Psoas muscle (tissue), 8 donors: ENCODE measurements at places on chromosomes 7 and 10. TPM values are rescaled to one million over a fixed set of nuclear protein-coding genes. Genes with fewer than 3 reads are reported as not detected.

The DYDC2 gene
- not detected for polyA plus RNA-seq

The GTF2IRD2 gene
- 14.8 TPM for polyA plus RNA-seq

The GPR26 gene
- polyA plus RNA-seq = 0.01 TPM

The TYSND1 gene
- 4.1 TPM for polyA plus RNA-seq

The NKX6-2 gene
- polyA plus RNA-seq = not detected

The RAPGEF5 gene
- polyA plus RNA-seq = 2.6 TPM

The GPR85 gene
- not detected for polyA plus RNA-seq

The PPIA gene
- 3,448 TPM for polyA plus RNA-seq

The GNGT1 gene
- 0.07 TPM for polyA plus RNA-seq

The MRPS17 gene
- 45.4 TPM for polyA plus RNA-seq

The CABCOCO1 gene
- not detected for polyA plus RNA-seq

The INTS15 gene
- 20.3 TPM for polyA plus RNA-seq

The CALN1 gene
- polyA plus RNA-seq = 0.01 TPM

The SPRN gene
- 0.12 TPM for polyA plus RNA-seq

The TEX36 gene
- not detected for polyA plus RNA-seq

The CACUL1 gene
- 8.0 TPM for polyA plus RNA-seq

The SAP25 gene
- 0.40 TPM for polyA plus RNA-seq

The ABCC2 gene
- 2.0 TPM for polyA plus RNA-seq

The ADIRF gene
- 34.9 TPM for polyA plus RNA-seq

The FAM25C gene
- polyA plus RNA-seq = not detected

The ARHGAP12 gene
- 17.6 TPM for polyA plus RNA-seq

The COMTD1 gene
- 49.3 TPM for polyA plus RNA-seq

The HTR5A gene
- polyA plus RNA-seq = 0.06 TPM

The CLEC2L gene
- 0.12 TPM for polyA plus RNA-seq

The CTTNBP2 gene
- 0.10 TPM for polyA plus RNA-seq

The CCL24 gene
- polyA plus RNA-seq = not detected

The HABP2 gene
- 0.03 TPM for polyA plus RNA-seq

The SBDS gene
- polyA plus RNA-seq = 270 TPM

The PHKG1 gene
- 39.2 TPM for polyA plus RNA-seq

The CDH23 gene
- polyA plus RNA-seq = 1.2 TPM

The RPEL1 gene
- polyA plus RNA-seq = not detected

The LRRN3 gene
- polyA plus RNA-seq = 0.69 TPM

The ABLIM1 gene
- 15.4 TPM for polyA plus RNA-seq

The MUC12 gene
- polyA plus RNA-seq = not detected

The MBL2 gene
- polyA plus RNA-seq = not detected

The PITX3 gene
- 7.6 TPM for polyA plus RNA-seq

The CFAP43 gene
- polyA plus RNA-seq = 0.11 TPM

The DRGX gene
- 0.04 TPM for polyA plus RNA-seq

The PDZD7 gene
- polyA plus RNA-seq = 0.04 TPM

The NAT16 gene
- 0.01 TPM for polyA plus RNA-seq

The PNLIPRP2 gene
- 0.16 TPM for polyA plus RNA-seq

The NEURL1 gene
- polyA plus RNA-seq = 35.9 TPM

The ADAM22 gene
- polyA plus RNA-seq = 0.38 TPM

The TFPI2 gene
- polyA plus RNA-seq = 0.66 TPM

The ANKRD30A gene
- not detected for polyA plus RNA-seq

The SPAG6 gene
- not detected for polyA plus RNA-seq
